T-helper 2 cell (primary cell): ENCODE measurements at places on chromosomes 13 and 19.

GRCh38 chr13:110643324-110643723, 28.0 kb downstream of the NAXD start:
- no peak for DNase-seq

GRCh38 chr13:91934354-91934753, 535.9 kb downstream of the GPC5 start:
- DNase-seq: no peak

GRCh38 chr19:57888107-57888559, 704 bp downstream of the ZNF814 start:
- no peak for DNase-seq

- DNase-seq: no peak
Observed at GRCh38 chr13:25114220-25114619, 18.3 kb downstream of the PABPC3 start.

- no peak for DNase-seq
Observed at GRCh38 chr19:19259741-19260140, 13.4 kb downstream of the TM6SF2 start.

DNA sequence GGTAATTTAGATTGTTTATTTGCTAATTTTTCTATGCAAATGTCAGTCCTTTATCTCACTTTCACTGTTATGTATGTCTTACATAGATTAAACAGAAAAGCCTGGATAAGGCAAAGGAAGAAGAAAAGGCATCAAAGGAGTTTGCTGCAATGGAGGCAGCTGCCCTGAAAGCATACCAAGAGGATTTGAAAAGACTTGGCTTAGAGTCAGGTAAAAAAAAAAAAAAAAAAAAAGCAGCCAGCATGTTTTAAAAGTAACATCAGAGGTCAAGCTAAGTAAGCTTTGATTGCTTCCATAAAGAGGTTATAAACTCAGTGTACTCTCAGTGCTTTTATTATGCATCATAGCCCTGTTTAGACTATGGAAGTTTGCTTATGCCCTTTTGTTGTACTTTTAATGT, 3.8 kb downstream of the WBP4 start:
- no peak for DNase-seq

GRCh38 chr19:46132508-46133100, 8.1 kb upstream of the IGFL3 start:
- no peak for DNase-seq

- DNase-seq: no peak
Observed at GRCh38 chr19:38839816-38840582, 8.4 kb upstream of the ECH1 start.

- DNase-seq: no peak
Observed at GRCh38 chr13:26872525-26873385, 112.2 kb upstream of the GPR12 start.

GRCh38 chr19:18596752-18597157, 8.2 kb downstream of the REX1BD start:
- no peak for DNase-seq

DNA sequence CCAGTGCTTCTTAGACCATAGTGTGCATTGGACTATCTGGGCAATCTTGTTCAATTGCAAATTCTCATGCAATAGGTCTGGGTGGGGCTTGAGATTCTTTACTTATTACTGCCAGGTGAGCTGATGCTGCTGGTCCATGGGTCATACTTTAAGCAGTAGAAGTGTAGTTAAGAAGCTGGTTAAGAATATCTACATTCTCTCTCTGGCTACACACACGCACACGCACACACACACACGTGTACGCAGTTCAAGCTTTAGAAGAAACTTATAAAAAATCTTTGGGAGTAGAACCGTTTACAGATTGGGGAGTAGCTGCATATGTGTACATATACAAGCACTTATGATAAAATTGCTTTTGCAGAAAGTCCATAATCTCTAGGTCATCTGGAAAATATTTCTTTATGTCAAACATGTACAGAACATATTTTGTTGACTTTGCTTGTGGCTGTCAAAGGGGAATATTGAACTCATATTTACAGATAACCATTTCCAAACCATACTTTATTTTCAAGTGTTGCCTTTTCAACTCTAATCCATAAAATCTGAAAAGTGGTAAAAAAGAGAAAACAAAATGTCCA, 99.7 kb downstream of the GPC6 start:
- DNase-seq: no peak

DNA sequence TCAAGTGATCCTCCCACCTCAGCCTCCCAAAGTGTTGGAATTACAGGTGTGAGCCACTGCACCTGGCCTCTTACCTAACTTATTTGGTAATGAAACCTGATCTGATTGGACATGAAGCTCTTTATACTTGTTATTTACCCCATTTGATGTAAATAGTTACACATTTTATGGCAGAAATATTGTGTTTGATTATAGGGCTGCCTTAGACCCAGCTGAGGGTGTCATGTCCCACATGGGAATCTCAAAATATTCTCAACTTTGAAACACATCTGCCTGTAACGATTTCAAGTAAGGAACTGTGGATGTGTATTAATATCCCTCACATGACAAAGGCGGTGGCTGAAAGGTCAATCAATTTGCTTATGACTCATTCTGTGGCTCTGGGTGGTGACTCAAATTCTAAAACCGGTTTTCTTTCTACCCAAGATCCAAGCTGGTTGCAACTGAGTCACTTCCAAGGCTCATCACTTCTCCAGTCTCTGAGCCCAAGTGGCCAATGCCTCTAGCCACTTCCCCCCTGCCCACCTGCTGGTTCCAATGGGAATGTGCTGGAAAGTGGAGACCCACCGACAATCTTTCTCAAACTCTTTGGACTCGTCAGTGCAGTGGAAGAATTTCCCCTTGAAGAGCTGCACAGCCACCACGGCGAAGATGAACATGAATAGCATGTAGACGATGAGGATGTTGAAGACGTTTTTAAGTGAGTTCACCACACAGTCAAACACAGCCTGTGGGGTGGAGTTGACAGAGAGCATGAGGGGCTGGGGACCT, 110.9 kb downstream of the IER2 start:
- DNase-seq: no peak

- no peak for DNase-seq
Observed at GRCh38 chr19:57244513-57244912, 4.1 kb downstream of the ZNF805 start.
